ENCODE measurements at places on chromosomes 16 and 17. TPM values are rescaled to one million over a fixed set of nuclear protein-coding genes. Genes with fewer than 3 reads are reported as not detected.
A peak's percentile ranks its signal among the peaks of the same experiment; 100 is the strongest.

Gene VAT1L
- 0.29 TPM for total RNA-seq

GRCh38 chr16:75922250-75922649, 196.0 kb upstream of the CPHXL start:
- no peak for DNase-seq

DNA sequence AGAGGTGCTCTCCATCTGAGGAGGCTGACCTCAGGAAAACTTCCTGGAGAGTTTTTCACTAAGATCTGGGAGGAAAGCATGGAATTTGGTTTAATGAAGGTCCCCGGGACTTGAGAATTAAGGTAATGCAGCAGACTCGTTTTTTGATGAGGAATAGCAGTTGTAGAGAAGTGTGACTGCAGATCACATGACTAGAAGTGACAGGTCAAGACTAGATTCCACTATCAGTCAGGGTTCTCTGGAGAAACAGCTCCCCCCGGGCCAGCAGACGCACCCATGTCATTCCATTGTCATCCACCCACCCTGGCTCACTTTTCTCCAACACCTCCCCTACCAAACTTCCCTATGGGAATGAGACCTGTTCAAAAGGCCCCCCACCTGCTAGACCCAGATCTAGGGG, 1.9 kb upstream of the DHRS13 start:
- no peak for DNase-seq

Gene OSGIN1
- not detected for total RNA-seq

Gene TSPOAP1
- total RNA-seq, result 40.2 TPM

GRCh38 chr17:6098050-6098822, 28.1 kb downstream of the WSCD1 start:
- peak; percentile 61 for DNase-seq

GRCh38 chr16:86044881-86045590, 146.1 kb downstream of the IRF8 start:
- DNase-seq, result no peak

Gene IL17C
- not detected for total RNA-seq

Measured in uterus (tissue), 4 donors.